ENCODE measurements at places on chromosomes 5 and 9. TPM values are rescaled to one million over a fixed set of nuclear protein-coding genes. Genes with fewer than 3 reads are reported as not detected.

DNA sequence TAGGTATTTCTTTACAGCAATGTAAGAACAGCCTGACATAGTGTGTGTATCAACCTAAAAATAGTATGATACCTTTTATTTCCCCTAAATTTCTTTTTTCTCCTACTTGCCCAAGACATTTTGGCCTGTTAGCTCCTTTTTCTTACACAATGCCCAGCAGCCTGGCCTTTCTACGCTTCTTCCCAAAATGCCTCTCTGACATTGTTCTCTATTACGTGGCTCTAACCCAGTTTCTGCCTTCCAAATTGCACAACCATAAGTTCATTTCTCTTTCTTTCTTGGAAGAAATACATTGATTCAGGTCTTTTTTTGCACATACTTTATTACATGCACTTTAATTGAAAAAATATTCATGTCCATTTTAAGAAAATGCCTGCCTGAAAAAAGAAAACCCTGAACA lies 408.2 kb downstream of the PRR16 start:
- DNase-seq: no peak

The NELFB gene
- total RNA-seq: 64.0 TPM

GRCh38 chr5:20522905-20523482 lies 535.0 kb upstream of the CDH18 start:
- DNase-seq: peak; percentile 14

DNA sequence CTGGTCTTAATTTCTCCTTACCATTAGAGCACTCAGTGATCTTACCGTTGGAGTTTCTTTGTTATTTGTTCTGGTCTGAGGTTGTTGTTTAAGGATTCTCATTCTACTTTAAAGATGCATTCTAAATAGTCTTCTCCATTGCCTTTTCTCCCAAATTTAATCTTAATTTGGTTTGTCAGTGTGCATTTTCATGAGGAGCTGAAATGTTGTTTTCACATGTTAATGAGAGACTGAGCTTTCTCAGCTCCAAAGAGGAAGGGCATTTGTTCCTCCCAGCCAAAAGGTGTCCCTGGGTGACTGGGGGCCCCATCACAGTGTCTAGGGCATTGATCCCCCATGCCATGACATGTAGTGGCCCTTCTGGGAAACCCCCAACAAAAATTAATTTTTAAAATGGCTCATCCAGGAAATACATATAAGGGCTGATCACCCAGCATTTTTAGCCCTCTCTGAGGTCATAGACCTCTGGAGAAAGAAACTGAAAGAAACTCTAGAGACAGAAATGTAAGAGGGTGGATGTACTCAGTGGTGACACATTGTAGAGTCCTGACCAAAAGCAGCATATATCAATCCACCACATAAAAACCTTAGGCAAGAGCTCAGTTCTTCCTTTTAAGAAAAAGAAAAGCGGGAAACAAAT lies 240.4 kb upstream of the RAI14 start:
- DNase-seq: no peak

- DNase-seq: no peak
Observed at GRCh38 chr5:171648279-171649074, 137.1 kb upstream of the SMIM23 start.

GRCh38 chr5:131977212-131977604 lies 31.7 kb upstream of the MEIKIN start:
- DNase-seq: no peak

DNA sequence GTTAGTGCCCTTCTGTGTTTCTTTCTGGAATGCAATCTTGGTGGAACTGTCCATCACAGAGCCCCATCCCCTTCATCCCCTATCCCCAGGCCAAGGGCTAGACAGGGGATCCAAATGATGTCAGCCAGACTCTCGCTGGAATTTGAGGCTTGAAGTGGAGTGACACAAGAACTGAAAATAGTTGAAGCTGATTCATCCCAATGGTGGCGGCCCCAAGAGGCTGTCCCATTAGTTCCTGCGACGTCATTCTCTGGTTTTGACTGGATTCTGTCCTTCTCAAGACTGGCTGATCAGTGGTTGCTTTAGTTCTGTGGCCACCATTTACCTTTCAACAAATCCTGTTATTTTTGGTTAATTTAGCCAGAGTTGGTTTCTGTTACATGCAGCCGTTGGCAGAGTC lies 59.9 kb downstream of the SUB1 start:
- DNase-seq: no peak

GRCh38 chr9:124743686-124744348 lies 27.3 kb downstream of the NR6A1 start:
- no peak for DNase-seq

The PCDHB3 gene
- total RNA-seq: 7.0 TPM

DNA sequence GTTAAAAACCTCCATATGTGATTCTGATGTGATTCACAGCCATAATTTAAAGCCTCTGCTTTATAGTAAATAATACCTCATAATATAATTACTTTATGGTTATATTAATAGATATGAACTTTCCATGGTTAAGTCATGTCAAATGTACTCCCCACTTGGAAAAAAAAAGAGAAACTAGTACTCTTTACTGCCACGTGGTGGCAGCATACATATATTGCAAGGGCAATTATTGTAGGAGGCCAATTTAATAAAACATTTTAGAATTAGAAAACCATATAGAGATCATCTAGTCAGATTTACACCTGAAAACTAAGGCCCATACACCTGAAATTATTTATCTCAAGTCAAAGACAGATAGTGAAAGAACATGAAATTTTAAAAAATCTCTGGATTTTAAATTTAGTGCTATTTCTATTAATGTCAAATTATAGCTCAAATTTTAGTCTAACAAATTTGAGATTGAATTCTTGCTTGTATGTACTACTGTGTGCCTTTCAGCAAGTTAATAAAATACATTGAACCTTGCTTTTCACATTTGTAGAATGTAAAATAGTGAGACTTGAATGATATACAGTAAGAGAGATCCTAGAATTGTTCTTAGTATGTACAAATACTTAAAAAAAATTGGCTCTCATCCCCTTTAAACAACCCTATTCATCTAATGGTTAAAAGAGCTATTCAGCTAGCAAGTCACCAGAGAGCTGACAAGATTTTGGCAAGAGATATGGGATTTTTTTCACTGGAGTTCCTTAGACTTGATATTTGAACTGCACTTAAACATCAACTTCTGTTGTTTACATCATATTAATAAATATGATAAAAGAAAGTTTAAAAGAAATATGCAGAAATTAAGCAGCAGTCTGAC lies 603.8 kb downstream of the TLE4 start:
- no peak for DNase-seq

- DNase-seq: no peak
Observed at GRCh38 chr5:82218374-82219156, 59.6 kb downstream of the RPS23 start.

The CCDC152 gene
- total RNA-seq: 4.2 TPM

DNA sequence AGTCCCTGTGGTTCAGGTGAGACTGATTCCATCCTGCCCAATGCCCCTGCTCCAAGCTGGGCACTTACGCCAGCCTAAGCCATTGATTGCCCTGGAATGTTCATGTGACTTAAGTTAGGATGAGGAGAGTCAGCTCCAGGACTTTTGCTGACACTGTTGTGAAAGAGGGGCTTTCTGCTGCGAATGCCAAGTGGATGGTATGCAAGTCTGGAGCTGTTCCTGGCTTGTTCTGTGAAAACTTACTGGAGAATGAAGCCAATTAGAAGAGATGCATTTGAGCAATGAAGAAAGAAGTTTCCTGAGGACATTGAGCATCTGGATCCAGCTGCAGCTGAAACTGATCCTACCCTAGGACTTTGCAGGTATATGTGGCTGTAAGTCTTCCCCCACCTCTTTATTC lies 61.2 kb upstream of the ZFR start:
- no peak for DNase-seq

DNA sequence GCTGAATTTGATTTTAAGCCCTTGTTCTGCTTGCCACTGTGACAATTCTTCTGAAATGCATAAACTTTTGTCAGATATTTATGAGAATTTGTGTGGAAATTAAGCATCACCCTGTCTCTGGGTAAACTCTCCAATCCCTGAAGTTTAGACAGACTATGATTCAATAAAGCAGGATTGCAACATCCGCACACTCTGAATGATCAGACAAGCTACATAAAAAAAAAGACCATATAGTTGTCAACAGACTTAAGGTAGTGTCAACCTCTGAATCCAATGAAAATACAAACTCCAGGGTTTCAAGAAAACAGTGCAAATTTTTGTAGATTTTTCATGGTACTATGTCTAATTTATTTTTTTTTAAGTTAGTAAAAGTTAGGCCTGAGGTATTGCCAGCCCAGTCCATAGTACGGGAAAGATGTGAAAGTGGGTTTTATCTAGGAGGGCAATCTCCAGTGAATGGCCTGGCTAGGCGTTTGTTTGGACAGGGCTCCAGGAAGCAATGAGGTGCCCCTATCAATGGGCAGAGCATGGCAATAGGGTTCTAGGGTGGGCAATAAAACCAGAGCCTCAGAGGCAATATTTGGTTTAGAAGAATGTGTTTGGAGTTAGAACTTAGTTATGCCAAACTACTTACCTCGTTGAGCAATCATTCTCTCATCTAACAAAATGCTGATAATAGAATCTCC lies 762.6 kb upstream of the SEMA6A start:
- no peak for DNase-seq

The TTC16 gene
- 0.69 TPM for total RNA-seq

All from dorsolateral prefrontal cortex (tissue), 122 donors.